ENCODE measurements at places on chromosomes 2 and 18.

DNA sequence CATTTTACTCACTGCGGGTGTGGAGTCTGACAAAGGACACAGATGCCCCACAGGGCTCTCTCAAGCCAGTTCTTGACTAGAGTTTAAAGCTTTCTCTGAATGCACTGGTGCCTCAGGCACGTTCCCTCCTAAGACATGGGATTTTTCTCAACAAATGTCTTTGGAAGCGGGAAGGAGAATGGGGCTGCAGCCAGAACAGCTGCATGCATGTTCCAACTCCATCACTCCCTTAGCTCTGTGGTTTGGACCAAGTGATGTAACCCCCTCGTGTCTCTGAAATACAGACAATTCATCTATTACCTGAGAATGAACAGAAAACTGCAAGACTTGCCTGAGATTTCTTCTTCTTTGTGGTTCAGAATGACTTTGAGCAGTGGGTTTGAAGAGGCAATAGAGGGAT lies 141.7 kb upstream of the SERPINE2 start:
- no peak for DNase-seq

DNA sequence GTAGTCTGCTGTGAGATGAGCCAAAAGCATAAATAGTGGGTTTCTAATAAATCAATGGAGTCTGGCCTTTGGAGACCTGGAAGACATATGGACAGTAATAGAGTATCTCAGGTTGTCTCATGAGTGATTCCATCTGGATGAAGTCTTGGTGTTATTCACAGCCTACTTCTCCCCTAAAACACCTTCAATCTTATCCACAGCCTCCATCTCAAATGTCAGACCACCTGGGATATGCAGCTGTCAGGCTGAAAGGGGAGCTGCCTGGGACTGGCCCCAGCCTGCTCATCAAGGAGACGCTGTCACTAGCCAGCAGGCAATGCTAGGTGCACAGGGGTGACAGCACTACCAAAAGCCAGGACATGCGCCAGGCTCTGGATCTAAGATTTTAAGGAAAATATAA lies 684.0 kb upstream of the ZEB2 start:
- DNase-seq: no peak

GRCh38 chr2:205872716-205873115 lies 190.4 kb downstream of the NRP2 start:
- no peak for DNase-seq

DNA sequence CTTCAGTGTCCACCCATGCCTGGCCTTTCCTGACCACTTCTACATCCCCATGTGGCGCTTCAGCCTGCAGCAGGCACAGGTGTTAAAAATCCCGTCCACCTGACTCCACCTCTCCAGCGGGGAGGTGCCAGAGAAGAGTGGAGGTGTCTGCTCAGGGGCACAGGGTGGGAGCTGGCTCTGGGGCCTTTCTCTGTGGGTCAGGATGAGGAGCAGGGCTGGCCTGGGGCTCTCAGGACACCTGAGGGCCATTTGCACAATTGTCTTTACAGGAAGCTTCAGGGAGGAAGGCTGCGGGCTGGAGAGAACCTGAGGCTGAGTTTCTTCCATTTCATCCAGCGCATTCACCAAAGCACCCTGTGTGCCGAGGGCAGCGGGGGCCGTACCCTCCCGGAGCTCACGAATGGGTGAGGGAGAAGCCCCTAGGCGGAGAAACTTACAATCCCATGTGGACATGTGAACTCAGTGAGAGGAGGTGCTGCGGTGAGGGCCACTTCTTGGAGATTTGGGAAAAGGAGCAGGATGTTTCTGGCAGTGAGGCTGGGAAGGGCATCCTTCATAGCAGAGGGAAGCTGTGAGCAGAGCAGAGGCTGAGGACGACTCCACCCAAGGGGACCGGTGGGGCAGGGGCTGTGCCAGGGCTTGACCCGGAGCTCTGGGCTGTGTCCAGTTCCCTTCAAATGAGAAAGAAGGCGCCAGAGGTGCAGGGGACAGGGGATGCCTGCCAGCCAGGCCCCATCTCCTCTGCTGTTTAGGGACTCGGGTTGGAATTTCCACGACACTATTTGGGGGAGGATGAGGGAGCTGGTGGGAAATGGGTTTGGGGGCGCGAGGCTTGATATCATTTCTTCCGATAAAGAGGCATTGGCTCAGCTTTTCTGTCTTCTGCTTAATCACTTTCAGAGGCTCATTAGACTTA lies 155.2 kb upstream of the MYCN start:
- no peak for DNase-seq

GRCh38 chr2:70984576-70985282 lies 6.3 kb downstream of the ANKRD53 start:
- DNase-seq: peak; percentile 87

DNA sequence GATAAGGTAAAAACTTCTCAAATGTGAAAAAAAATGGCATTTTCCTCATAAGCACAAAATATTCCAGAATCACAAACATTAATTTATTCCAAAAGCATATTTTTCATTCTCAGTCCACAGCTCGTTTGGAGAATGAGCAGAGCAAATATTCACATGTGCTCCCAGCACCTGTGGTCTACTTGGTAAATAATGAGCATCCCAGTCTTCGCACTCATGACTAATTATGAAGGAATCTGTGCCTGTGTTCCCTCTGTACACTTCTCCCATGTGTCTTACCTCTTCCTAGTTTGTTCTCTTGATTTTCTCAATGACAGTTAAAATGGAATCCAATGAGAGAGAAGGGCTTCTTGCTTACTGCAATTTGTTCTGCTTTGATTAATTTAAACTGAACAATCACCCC lies 671.0 kb upstream of the SOX11 start:
- DNase-seq: no peak

DNA sequence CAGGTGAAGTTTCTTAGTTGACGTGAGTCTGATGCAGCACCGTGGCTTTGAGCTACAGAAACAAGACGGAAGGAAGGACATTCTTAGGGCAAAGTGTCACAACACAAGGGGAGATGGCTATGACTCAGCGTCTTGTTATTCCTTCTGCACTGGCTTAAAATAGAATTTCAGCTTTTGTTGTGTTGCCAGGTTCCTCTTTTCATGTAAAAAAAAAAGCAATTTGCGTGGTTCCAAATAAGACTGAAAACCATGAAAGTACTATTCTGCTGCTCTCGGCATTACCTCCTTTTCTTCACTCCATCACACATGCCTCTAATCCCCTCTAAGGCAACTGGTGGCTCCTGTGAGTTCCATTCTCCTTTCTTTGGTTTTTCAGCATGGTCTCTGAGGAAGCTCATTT lies 150.1 kb downstream of the ANTXR1 start:
- DNase-seq: peak; percentile 18

DNA sequence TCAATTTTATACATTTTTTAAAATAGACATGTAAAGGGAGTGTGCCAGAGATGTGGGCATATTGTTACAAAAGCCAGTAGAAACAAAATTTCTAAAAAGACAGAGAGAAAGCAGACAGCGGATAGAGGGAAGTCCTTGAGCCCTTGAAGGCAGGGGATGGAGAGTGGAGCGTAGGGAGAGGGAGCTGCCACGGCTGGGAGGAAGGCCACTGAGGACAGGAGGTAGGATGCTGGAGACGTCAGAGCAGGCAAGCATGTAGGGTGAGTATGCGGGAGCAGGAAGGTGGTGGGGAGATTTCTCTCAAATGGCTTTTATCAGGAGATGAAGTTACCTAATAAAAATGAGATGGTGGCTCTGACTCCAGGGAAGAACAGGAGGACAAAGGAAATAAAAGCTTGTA lies 24.0 kb upstream of the NCL start:
- DNase-seq: no peak

DNA sequence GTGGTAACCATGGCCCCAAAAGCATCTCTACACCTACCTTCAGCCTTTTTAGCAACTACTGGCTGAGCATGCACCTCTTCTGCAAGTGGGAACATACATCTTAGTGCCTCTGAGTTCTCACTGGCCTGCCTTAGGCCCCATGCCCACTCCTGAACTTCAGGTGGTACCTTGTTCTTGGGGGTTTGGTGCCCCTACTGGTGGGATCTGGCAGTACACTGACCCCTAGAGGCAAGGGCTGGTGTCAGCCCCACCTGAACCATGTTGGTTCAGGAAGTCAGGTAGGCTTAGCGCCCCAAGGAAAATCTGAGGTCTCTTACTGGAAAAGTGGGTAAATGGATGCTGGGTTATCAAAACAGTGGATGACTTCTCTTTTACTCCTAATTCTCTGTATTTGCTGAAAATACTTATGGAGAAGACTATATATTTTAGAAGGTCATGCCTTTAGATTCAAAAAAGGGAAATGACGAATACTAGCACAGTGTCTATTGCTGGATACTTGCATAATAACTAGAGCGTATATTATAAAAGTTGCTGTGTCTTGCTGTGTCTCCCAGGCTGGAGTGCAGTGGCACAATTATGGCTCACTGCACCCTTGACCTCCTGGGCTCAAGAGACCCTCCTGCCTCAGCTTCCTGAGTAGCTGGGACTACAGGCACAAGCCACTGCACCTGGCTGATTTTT lies 84.6 kb downstream of the RAB31 start:
- DNase-seq: peak; percentile 38

GRCh38 chr2:83273322-83273721 lies 1185.8 kb downstream of the SUCLG1 start:
- no peak for DNase-seq

GRCh38 chr2:28745225-28745624 lies 6.4 kb upstream of the PPP1CB start:
- DNase-seq: no peak

- no peak for DNase-seq
These were observed 311.4 kb downstream of the LRRTM1 start for GRCh38 chr2:79993144-79993543.

- DNase-seq: no peak
These were observed 360.9 kb upstream of the ACVR2A start for GRCh38 chr2:147483911-147484310.

GRCh38 chr2:25671622-25672021 lies 1.8 kb downstream of the DTNB start:
- DNase-seq: no peak

GRCh38 chr18:23330423-23330822 lies 122.7 kb upstream of the RIOK3 start:
- no peak for DNase-seq

- DNase-seq: no peak
These were observed 136.1 kb upstream of the LGALSL start for GRCh38 chr2:64317707-64318475.

GRCh38 chr18:73797419-73797818 lies 350.2 kb downstream of the FBXO15 start:
- DNase-seq: no peak

DNA sequence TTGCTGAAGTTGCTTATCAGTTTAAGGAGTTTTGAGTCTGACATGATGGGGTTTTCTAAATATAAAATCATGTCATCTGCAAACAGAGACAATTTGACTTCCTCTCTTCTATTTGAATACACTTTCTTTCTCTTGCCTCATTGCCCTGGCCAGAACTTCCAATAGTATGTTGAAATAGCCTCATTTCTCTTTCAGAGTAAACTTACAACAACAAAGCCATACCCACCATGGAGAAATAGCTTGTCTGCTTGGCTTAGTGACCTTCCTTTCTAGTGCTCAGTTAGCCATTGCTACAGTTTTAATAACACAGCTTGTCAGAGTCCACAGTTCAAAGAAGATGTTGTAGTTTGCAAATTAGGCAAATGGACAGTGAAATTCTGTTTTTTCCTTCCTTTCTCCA lies 228.0 kb downstream of the ETAA1 start:
- DNase-seq: no peak

- no peak for DNase-seq
These were observed 183.7 kb downstream of the IRS1 start for GRCh38 chr2:226615891-226616290.

GRCh38 chr2:188292348-188293239 lies 920 bp downstream of the GULP1 start:
- no peak for DNase-seq

DNA sequence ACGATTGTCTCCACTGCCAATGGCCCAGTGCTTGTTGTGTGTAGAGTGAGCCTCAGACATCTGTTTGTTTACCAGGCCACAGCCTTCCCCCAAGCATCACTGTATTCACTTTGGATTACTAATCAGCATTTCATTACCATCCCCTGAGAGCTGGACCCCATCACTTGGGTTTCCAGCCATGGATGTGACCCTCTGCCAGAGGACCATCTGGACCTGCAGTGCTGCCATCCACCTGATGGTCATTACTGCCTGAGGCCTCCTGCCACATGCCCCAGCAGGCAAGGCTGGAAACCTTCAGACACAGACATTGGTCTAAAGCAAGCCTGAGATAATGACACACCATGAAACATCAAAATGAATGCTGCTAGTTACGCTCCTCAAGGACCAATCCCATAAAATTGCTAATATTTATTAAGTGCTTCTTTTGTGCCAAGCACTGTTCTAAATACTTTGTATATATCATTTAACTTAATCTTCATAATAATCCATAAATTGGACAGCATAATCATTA lies 2096.3 kb upstream of the CELF4 start:
- DNase-seq: no peak

- no peak for DNase-seq
These were observed 4.2 kb downstream of the SMAD2 start for GRCh38 chr18:47926101-47926850.

GRCh38 chr2:207819021-207819797 lies 49.5 kb upstream of the FZD5 start:
- DNase-seq: no peak

GRCh38 chr2:134558208-134558830 lies 160.5 kb downstream of the TMEM163 start:
- no peak for DNase-seq

- no peak for DNase-seq
These were observed 25.6 kb upstream of the WIPF1 start for GRCh38 chr2:174623106-174623637.

GRCh38 chr2:233938676-233939370 lies 21.6 kb downstream of the TRPM8 start:
- no peak for DNase-seq

GRCh38 chr2:137976274-137976673 lies 12.0 kb downstream of the HNMT start:
- no peak for DNase-seq

GRCh38 chr2:33437815-33438214 lies 38.6 kb upstream of the RASGRP3 start:
- no peak for DNase-seq

- no peak for DNase-seq
These were observed 185.1 kb upstream of the SMAD7 start for GRCh38 chr18:49135877-49136276.

GRCh38 chr2:15260196-15260595 lies 300.9 kb downstream of the NBAS start:
- no peak for DNase-seq

DNA sequence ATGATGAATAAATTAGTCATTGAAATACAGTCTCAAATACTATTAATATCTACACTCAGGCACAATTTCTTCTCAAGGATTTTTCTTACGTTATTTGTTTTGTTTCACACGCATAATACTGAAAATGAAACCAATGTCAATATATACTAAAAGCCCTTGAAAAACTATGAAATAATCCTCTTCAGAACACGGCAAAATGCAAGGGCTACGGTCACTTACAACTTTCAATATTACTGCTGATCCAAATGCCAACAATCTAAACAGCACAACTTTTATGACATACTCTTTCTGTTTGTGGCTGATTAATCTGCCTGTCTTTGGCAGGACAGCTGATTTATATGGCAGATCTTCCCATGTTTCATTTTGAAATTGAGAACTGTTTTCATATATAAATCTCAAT lies 68.3 kb downstream of the LRPPRC start:
- DNase-seq: peak; percentile 73

GRCh38 chr2:142688856-142689605 lies 188.4 kb upstream of the KYNU start:
- no peak for DNase-seq

GRCh38 chr18:23145621-23146020 lies 10.3 kb downstream of the CABLES1 start:
- no peak for DNase-seq
